ENCODE measurements at places on chromosomes 5 and 9.

DNA sequence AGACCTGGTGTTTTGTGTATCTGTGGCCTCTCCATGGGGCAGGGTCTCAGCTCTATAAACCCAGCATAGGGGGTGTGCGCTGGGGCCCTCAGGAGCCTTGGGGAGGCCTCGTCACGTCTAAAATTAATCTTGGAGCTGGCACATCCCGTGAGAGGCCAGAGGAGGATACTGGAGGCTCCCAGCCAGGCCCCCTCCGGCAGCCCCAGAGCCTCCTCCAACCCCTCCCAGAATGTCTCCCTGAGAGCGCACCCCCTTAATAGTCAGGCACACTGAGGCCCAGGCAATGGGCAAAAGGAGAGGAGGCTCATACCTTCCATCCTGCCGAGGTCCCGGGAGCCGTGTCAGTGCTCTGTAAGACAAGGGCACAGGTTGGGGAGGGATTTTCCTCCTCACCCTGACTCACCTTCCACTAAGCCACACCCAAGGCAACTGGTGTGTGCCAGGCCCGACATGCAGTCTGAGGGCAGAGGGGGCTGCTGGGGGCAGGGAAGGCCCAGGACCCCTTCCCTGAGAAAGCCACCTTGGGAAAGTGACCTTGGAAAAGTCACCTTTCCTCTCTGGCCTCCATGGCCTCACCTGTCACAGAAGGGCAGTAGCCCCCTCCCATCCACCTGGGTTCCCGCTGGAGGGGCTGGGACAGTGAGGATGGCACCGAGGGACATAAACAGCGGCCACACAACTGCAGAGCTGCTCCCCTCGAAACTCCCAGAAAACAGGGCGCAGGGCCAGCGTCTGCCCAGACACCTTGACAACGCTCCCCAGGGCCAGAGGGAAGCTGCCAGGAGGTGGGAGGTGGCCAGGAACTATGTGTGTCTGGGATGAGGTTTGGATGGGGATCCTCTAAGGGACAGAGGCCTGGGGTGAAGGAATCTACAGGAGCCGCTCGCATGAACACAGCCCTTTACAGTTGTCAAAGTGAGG is 2.9 kb downstream of the AK1 start:
- no peak for DNase-seq

DNA sequence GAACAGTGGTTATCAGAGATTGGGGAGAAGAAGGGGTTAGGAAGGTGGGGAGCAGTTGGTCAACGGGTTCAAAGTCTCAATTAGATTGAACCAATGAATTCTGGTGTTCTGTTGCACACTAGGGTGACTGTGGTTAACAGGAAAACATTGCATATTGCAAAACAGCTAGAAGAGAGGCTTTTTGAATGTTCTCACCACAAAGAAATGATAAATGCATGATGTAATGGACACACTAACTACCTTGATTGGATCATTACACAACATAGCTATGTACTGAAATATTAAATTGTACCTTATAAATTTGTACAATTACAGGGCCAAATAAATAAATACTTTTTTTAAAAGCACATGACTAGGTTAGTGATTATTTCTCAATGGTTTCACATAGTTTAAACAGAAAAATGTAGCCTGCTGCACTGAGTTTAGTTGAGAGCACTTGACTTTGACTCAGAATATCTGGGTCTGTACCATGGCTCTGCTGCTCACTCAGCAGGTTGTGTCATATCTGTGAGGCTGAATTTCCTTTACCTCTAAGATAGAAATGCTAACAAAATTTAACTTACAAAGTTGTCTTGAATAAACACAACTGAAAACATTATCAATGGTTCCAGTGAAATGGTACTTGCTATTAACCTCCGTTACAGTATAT is 30.4 kb downstream of the NUDT12 start:
- DNase-seq, result no peak

- DNase-seq, result no peak
These were observed 15.1 kb downstream of the ABCA2 start for GRCh38 chr9:137012694-137013570.

GRCh38 chr5:154311362-154311761 is 120.8 kb downstream of the GALNT10 start:
- no peak for DNase-seq

DNA sequence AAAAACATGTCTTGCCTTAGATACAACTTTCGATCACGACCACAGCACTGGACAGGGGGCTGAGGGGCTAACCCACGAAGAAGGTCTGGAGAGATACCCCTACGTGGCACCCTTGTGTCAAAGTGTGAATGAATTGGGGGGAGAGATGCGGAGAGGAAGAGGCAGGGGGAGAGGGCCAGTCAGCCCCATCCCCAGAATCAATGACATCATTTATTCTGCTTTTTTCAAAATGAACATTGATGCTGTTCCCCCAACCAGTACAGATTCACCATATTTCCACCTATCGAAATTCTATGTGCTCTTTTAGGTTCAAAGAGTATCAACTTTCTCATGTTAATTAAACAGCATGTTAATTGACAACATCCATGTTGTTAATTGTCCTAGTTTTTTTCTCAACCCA is 32.4 kb downstream of the DAP start:
- DNase-seq, result no peak

- DNase-seq, result no peak
These were observed 24.6 kb upstream of the GLIS3 start for GRCh38 chr9:4324513-4324912.

All from T47D (cell line).